ENCODE measurements at places on chromosomes 2 and 18. TPM values are rescaled to one million over a fixed set of nuclear protein-coding genes. Genes with fewer than 3 reads are reported as not detected.

Gene LAMA3
- total RNA-seq: 12.9 TPM

Gene CMPK2
- 8.3 TPM for total RNA-seq

DNA sequence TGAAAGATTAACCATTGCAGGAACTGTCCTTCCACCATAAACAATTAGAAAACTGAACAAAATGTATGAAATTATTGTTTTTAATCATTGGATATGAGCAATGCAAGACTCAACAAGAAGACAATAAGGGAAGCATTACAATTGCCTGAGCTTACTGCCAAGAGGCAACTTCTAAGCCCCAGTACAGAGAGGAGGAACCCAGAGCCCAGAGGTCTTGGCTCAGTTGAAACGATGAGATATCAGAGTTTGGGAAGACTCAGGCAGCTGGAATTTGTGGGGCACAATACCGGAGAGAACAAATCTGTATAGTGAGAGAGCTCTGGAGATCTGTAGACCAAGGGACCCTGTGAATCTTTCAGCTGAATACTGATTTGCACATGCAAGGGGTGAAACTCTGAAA lies 80.6 kb upstream of the ZFP36L2 start:
- no peak for DNase-seq
- no peak overlapping the region for H3K4me3 ChIP-seq
- H3K27me3 ChIP-seq: no peaks in the 10 kb centered on the region
- H3K4me1 ChIP-seq: peaks cover 55% of the 10 kb centered on the region
- H3K27ac ChIP-seq: peak overlapping the region; percentile 78

- no peaks in the 10 kb centered on the region for H3K4me1 ChIP-seq
- no peak for DNase-seq
- H3K27ac ChIP-seq: no peak overlapping the region
- H3K27me3 ChIP-seq: no peaks in the 10 kb centered on the region
- H3K36me3 ChIP-seq: no peaks in the 10 kb centered on the region
- H3K4me3 ChIP-seq: no peak overlapping the region
Observed at GRCh38 chr18:78949216-78949615, 30.4 kb upstream of the SALL3 start.

GRCh38 chr18:76970770-76971559 lies 148.6 kb downstream of the ZNF236 start:
- peaks cover 12% of the 10 kb centered on the region for H3K36me3 ChIP-seq
- H3K4me3 ChIP-seq: no peak overlapping the region
- no peaks in the 10 kb centered on the region for H3K27me3 ChIP-seq
- no peak for DNase-seq
- peaks cover 6% of the 10 kb centered on the region for H3K4me1 ChIP-seq

GRCh38 chr2:189258616-189259365 lies 79.2 kb upstream of the COL5A2 start:
- no peak for DNase-seq
- H3K27ac ChIP-seq: no peak overlapping the region
- H3K27me3 ChIP-seq: no peaks in the 10 kb centered on the region
- no peaks in the 10 kb centered on the region for H3K36me3 ChIP-seq
- H3K4me3 ChIP-seq: no peak overlapping the region

DNA sequence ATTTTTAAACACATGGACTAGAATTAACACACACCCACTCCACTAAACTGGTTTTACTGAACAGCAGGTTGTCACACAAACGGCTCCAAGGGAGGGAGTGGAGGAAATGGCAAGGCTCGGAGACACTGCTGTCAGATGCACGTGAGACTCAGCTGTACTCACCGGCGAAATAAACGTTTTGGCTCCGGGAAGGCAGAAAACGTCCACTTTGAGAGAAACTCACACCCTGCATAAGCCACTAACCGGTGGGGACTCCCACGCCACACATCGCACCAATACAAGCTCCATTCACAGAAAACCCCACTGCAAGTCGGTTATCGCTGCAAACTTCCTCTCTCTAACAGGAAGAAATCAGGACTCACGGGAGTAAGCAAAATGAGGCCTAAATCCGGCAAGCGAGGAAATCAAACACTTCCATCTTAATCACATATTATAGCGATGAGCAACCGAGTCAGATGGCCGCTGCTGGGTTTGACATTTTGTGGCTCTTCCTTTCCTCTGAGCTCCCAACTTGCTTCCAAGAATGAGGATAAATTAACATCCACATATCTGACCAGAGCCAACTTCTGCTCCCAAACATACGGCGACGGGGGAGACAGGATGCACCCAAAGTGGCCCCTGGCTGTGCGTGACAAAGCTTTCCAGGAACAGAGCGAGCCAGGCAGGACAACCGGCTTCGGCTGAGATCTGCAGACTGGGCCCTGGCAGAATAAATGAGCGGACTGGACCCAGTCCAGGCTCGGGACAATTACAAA lies 63.5 kb downstream of the HDAC4 start:
- no peaks in the 10 kb centered on the region for H3K27me3 ChIP-seq
- H3K4me1 ChIP-seq: peaks cover 59% of the 10 kb centered on the region
- no peaks in the 10 kb centered on the region for H3K36me3 ChIP-seq
- peak; percentile 89 for DNase-seq

GRCh38 chr2:66437691-66438497 lies 3.0 kb downstream of the MEIS1 start:
- peak overlapping the region; percentile 79 for H3K4me3 ChIP-seq
- peak overlapping the region; percentile 92 for H3K27ac ChIP-seq
- H3K27me3 ChIP-seq: no peaks in the 10 kb centered on the region
- H3K36me3 ChIP-seq: no peaks in the 10 kb centered on the region

- no peak overlapping the region for H3K27ac ChIP-seq
- no peak overlapping the region for H3K4me3 ChIP-seq
- no peak for DNase-seq
- H3K4me1 ChIP-seq: peaks cover 20% of the 10 kb centered on the region
- H3K27me3 ChIP-seq: no peaks in the 10 kb centered on the region
Observed at GRCh38 chr2:54259413-54260240, 3.6 kb upstream of the TSPYL6 start.

DNA sequence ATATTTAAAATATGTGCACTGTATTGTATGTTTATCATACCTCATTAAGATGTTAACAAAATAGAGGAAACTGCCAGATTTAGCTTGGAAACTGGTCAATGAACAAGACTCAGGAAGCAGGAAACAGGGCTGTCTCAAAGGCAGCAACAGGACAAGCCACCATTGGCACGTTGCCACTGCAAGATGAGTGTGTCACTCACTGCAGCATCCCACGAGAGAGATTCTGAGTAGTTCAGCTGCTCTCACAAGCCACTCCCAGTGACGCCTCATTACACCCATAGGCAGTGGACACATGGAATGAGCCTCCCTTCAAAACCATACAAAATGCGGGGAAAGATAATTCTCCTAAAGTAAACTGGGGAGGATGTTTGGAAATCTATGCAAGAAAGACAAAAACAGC lies 181.9 kb upstream of the DLGAP1 start:
- no peaks in the 10 kb centered on the region for H3K27me3 ChIP-seq
- no peak overlapping the region for H3K4me3 ChIP-seq
- no peak overlapping the region for H3K27ac ChIP-seq
- DNase-seq: no peak
- H3K4me1 ChIP-seq: no peaks in the 10 kb centered on the region

- no peaks in the 10 kb centered on the region for H3K36me3 ChIP-seq
- H3K4me3 ChIP-seq: peak overlapping the region; percentile 61
- DNase-seq: no peak
- peaks cover 32% of the 10 kb centered on the region for H3K27me3 ChIP-seq
- H3K4me1 ChIP-seq: peaks cover 24% of the 10 kb centered on the region
- H3K27ac ChIP-seq: no peak overlapping the region
Observed at GRCh38 chr2:127219171-127220070, 678 bp downstream of the CYP27C1 start.

DNA sequence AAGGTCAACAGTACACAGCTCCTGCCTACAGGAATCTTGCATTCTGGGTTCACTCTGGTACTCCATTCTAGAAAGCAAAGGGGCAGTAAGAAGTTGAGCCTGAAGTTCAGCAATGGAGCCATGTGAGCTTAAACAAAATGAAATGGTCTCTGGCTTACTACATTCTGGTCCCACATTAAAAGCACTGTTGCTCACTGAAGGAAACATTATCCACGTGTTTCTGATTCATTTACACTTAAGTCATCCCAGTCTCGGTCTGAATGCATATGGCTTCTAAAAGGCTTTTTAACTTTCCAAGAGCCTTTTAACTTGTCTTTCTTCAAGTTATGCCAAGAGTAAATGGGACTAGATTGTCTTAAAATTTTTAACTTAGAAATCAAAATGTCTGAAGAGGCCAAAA lies 177.8 kb downstream of the LNPK start:
- no peak overlapping the region for H3K4me3 ChIP-seq
- H3K27ac ChIP-seq: no peak overlapping the region
- H3K4me1 ChIP-seq: no peaks in the 10 kb centered on the region
- peak; percentile 74 for DNase-seq

GRCh38 chr2:234401426-234401825 lies 95.5 kb downstream of the ARL4C start:
- H3K4me1 ChIP-seq: no peaks in the 10 kb centered on the region
- H3K27ac ChIP-seq: no peak overlapping the region
- no peaks in the 10 kb centered on the region for H3K36me3 ChIP-seq
- H3K27me3 ChIP-seq: no peaks in the 10 kb centered on the region
- no peak for DNase-seq

DNA sequence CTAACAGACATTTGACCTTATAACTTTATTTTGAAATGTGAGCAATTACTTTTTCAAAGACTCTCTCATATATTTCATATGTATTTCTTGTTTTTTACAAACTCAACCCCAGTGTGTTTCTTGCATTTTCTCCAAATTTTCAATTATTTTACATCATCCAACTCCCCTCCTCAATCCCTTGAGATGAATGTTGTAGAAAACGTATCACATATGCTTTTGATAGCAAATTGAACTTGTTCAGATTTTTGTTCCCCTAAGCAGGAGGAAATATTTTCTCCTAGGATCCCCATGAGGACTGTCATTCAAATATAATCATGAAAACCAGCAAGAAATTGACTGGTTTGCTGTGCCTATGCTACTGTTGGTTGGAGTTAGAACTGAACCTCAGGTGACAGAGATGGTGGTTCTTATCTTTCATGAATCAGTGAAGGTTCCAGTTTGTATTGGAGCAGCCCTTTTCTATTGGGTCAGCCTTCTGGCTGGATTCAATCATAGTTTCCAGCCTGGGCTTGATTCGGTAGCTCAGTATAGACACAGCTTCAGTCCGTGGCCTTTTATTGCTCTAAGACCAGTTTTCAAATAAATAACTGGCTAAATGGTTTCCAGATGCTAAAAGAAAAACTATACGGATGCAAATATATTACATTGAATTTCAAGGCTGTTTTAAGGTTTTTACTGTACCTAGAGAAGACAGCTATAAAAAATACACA lies 591.0 kb downstream of the EPHA4 start:
- no peak for DNase-seq
- H3K36me3 ChIP-seq: no peaks in the 10 kb centered on the region
- H3K4me1 ChIP-seq: no peaks in the 10 kb centered on the region
- peaks cover 4% of the 10 kb centered on the region for H3K27me3 ChIP-seq

DNA sequence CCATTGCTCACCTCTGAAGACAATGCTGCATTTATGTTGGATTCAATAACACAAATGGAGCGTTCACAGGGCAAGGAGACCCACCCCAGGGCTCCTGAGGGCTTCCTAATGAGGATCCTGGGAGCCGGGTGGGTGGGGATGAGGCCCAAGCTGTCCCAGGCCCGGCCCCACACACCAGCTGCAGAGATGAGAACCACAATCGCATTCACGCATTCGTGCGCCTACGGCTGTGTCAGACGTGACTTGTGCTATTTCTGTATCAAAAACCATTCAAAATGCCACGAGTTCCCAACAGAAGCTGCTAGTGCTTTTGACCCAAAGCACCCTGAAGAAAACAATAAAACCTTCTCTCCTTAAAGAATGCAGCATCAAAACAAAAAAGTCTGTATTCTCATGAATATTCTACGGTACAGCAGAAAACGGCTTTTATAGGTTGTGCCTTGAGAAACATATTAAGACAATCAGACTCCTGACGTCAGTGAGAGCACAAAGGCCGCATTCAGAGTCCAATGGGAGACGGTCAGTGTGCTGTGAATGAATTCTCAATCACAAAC lies 205.4 kb downstream of the HDAC4 start:
- no peak for DNase-seq
- H3K27me3 ChIP-seq: no peaks in the 10 kb centered on the region
- no peak overlapping the region for H3K4me3 ChIP-seq
- H3K4me1 ChIP-seq: peaks cover 4% of the 10 kb centered on the region

DNA sequence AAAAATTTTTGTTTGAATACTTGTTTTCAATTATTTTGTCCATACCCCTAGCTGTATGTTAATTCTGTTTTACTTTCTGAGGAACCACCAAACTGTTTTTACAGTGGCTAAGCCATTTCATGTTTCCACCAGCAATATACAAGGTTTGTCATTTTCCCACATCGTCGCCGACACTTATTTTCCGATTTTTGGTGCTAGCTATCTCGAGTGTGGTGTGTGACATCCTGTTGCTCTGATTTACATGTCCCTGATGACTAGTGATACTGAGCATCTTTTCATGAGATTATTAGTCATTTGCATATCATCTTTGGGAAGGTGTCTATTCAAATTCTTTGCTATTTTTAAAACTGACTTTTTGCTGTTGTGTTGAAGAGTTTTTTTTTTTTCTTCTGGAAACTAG lies 7.2 kb upstream of the GPC1 start:
- no peaks in the 10 kb centered on the region for H3K27me3 ChIP-seq
- H3K27ac ChIP-seq: no peak overlapping the region
- no peak overlapping the region for H3K4me3 ChIP-seq
- no peaks in the 10 kb centered on the region for H3K4me1 ChIP-seq
- no peak for DNase-seq
- H3K36me3 ChIP-seq: no peaks in the 10 kb centered on the region

DNA sequence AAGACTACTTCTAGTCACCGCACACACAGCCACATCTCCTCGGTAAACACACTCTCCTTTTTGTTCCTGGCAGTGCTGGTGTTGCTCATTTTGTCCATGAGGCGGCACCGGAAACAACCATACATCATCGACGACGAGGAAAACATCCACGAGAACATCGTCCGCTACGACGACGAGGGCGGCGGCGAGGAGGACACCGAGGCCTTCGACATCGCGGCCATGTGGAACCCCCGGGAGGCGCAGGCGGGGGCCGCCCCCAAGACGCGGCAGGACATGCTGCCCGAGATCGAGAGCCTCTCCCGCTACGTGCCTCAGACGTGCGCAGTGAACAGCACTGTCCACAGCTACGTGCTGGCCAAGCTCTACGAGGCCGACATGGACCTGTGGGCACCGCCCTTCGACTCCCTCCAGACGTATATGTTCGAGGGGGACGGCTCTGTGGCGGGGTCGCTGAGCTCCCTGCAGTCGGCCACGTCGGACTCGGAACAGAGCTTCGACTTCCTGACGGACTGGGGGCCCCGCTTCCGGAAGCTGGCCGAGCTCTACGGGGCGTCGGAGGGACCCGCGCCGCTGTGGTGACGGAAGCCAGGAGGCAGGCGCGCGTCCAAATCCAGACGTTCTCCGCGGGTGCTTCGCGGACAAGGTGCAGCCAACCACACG lies 221.0 kb downstream of the CDH20 start:
- H3K4me1 ChIP-seq: no peaks in the 10 kb centered on the region
- no peaks in the 10 kb centered on the region for H3K36me3 ChIP-seq
- H3K27me3 ChIP-seq: no peaks in the 10 kb centered on the region
- DNase-seq: peak; percentile 75
- peak overlapping the region; percentile 10 for H3K4me3 ChIP-seq

GRCh38 chr18:7642331-7642890 lies 75.3 kb downstream of the PTPRM start:
- H3K4me1 ChIP-seq: peaks cover 21% of the 10 kb centered on the region
- H3K27ac ChIP-seq: no peak overlapping the region
- no peak for DNase-seq
- H3K4me3 ChIP-seq: no peak overlapping the region
- no peaks in the 10 kb centered on the region for H3K27me3 ChIP-seq
